Activated T-helper 17 cell treated with anti-CD3 and anti-CD28 coated beads, Interleukin-2, amount 50 U/mL, for 72 hours (primary cell): ENCODE measurements at places on chromosomes 7 and 10.

DNA sequence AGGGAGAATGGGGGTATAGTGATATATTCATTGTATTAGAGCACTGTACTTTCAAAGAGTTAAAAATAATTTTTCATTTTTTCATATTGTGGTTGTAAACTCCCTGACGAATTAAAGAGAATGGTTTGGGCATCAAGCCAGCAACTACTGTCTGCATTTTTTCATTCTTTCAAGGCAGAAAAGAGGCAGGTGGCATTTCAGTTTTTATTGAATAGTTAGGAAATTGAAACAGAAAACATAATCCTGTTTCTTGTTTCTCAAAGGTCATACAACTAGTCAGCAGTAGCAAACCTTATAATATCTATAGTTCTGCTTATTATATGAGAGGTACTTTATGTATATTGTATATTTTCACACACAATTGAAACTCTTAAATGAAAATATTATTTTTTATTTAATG lies 303.9 kb upstream of the KCND2 start:
- no peak for ATAC-seq

DNA sequence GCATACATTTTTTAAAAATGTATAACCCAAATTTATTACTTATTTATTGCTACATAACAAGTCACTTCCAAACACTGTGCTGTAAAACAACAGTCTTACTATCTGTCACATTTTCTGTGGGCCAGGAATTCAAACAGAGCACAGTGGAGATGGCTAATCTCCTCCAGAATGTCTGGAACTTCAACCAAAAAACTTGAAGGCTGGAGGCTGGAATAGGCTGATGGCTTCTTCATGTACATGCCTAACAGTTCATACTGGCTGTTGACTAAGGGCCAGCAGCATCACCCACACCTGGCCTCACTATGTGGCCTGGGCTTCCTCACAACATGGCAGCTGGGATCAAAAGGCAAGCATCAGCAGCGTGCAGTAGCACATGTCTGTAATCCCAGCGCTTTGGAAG lies 92.4 kb upstream of the KMT2E start:
- ATAC-seq: no peak

DNA sequence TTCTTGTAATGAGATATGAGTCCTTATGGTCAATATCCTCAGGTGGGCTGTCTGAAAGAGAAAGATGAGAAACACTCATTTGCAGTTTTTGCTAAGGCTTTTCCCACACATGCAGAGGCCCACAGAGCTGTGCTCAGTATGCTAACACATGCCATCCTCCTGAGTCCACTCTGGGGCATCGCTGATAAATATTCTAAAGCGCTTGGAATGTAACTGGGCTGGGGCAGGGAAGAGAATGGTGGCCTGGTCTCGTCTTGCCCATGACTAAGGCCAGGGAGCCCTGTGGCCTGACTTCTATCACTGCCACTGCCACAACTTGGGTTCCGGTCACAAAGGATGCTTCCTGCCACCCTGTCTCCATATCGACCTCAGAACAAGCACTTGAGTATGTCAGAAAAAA lies 199.7 kb upstream of the FRMD4A start:
- ATAC-seq: no peak

- peak; percentile 69 for ATAC-seq
Observed at GRCh38 chr7:121994625-121995410, 121.9 kb downstream of the PTPRZ1 start.

GRCh38 chr7:131529179-131529578 lies 27.2 kb downstream of the PODXL start:
- ATAC-seq: no peak

- no peak for ATAC-seq
Observed at GRCh38 chr10:109412353-109412752, 511.0 kb downstream of the XPNPEP1 start.

DNA sequence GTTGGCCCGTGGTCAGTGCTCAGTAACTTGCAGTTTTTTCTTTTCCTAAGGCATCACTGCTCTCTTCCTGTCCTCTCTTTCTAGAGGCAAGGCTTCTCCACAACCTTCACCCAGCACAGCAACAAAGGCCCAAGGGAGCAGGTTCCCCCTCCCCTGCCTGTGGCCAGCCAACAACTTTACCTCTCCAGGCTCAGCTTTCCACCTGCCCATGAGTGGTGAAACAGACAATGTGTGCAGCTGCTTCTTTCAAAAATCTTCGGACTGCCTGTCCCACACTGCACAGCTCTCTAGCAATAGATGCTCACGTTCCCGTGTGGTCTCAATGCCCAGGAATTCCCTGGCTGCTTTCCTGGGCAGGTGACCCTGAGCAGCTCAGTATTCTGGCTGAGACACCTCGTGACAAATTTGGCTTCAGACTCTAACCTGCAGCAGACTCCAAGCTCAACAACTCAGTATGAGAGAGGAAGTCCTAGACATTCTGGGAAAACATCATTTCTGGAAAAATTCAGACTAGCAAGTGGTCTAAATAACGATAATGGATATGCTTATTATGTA lies 28.9 kb upstream of the TMEM72 start:
- no peak for ATAC-seq

- ATAC-seq: peak; percentile 71
Observed at GRCh38 chr7:132655131-132655727, 79.0 kb upstream of the PLXNA4 start.
